Stromal cell of bone marrow (primary cell): ENCODE measurements at places on chromosomes 3 and 15.

- DNase-seq: no peak
Observed at GRCh38 chr15:62684123-62684808, 358.3 kb upstream of the TPM1 start.

GRCh38 chr3:113312416-113312815 lies 101.1 kb downstream of the BOC start:
- DNase-seq: no peak

GRCh38 chr3:73538486-73538885 lies 86.3 kb downstream of the PDZRN3 start:
- no peak for DNase-seq

- DNase-seq: no peak
Observed at GRCh38 chr15:66875588-66876420, 173.8 kb downstream of the SMAD6 start.

GRCh38 chr3:189233225-189233858 lies 61.6 kb downstream of the TPRG1 start:
- peak; percentile 71 for DNase-seq

GRCh38 chr3:29335943-29336342 lies 55.1 kb downstream of the RBMS3 start:
- no peak for DNase-seq

DNA sequence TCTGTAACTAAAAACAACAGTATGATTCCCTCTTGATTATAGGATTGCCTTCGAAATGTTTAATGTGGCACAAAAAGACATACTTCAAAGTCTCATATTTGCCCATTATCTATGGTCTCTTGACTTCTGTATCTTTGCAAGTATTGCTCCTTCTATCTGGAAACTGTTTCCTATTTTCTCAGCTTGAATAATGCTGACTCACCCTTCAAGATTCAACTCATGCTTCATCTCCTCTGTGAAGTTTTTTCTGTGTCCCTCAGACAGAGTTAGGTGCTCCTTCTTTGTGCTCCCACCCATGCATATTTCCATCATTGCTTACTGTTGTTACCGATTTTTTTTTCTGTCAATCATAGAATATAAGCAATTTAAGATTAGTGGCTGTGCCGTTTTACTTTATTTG lies 192.8 kb upstream of the ROBO1 start:
- DNase-seq: no peak

DNA sequence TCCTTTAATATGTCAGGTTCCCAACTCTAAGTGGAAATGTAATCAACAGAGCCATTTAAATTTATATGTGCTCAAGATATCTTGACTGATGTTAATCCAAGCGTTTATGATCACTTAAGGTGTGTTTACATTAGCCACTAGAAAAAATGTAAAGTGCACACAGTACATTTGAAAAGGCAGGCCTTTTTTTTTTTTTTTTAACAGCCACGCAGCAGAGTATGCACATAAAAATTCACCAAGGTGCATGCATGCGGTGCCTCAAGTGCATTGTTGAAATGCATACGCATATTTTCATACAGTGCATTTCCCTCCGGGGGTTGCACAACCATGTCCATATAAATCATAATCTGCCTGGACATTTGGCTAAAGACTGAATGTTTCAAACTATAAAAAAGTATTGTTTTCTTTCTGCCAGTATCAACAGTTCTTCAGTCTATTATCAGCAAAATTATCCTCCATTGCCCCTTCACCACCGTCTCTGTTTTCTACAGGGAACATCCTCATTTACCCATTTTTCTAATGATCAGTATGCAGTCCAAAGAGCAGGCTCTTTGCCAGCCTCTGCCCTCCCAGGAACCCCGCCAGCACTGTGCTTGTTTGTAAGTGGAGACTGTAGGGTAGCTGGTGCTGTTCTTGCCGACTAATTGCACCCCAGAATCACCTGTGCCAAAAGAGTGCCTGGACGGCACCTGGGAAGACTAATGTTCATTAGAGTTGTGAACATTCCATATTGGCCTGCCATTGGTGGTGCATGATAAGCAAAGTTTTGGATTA lies 611.2 kb upstream of the CFAP20DC start:
- no peak for DNase-seq

DNA sequence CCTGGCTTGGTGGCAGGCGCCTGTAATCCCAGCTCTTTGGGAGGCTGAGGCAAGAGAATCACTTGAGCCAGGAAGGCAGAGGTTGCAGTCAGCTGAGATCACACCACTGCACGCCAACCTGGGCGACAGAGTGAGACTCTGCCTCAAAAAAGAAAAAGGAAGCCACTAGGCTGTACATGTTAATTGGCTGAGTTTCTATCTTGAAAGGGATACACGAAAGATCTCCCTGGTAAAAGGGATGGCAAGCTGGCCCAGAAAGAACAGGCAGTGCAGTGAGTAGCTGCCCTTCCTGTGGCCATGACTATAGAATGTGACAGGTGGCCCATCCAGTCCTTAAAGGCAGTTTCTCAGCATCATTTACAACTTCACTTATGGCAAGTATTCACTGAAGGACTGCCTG lies 12.3 kb downstream of the LRIG1 start:
- no peak for DNase-seq

DNA sequence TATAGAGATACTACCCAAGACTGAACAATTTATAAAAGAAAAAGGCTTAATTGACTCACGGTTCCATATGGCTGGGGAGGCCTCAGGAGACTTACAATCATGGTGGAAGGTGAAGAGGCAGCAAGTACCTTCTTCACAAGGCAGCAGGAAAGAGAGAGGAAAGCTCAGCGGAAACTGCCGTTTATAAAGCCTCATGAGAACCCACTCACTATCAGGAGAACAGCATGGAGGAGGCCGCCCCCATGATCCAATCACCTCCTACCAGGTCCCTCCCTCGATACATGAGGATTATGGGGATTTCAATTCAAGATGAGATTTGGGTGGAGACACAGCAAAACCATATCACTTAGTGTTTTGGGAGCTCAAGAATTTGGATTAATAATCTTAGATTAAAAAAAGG lies 240.2 kb downstream of the UACA start:
- DNase-seq: no peak

DNA sequence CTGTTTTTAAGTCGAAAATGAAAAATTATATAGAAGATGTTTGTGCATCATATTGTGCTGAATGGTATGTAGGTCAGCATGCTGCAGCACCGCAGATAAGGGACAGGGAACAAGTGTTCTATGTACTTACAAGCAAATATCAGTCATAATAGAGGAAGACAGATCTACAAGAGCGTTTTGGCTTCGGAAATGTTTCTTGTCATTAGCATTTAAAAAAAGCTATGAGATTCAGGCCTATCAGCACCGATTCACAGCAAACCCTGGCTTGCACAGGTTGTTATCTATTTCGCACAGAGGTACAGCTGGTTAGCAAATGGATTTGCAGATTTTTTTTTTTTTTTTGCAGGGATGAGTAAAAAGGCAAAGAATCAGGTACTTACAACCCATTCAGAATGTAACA lies 204.2 kb upstream of the TBC1D5 start:
- no peak for DNase-seq

DNA sequence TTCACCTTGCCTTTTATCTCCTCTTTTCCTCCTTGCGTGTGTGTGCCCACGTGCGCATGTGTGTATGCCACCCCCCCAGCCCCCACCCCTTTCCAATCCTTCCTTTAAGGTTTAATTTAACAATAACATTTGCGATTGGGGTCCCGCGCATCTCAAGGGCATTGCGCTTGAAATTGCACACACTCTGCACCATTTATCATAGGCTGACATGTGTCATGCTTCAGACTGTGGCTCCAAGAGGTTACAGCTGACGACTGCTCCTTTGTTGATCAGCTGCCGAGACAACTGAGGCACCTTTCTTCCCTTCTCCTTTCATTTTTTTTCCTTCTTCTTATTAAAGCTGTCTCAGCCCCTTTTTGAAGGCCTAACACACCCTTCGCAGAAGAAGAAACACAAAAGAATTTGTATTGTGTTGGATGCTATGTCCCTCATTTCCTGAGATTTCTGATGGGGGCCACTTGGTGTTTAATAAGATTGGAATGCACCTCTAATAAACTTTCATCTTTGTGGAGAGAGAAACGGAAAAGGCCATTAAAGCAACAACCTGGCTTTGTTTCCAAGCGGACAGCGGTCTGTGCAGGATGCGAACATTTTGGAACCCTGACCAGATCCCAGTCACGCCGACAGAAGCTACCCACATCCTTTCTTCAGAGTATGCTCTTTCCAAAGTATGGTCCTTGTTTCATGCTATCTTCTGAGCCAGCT lies 470.1 kb downstream of the MCTP2 start:
- no peak for DNase-seq

- no peak for DNase-seq
Observed at GRCh38 chr3:28114893-28115292, 126.5 kb upstream of the CMC1 start.

DNA sequence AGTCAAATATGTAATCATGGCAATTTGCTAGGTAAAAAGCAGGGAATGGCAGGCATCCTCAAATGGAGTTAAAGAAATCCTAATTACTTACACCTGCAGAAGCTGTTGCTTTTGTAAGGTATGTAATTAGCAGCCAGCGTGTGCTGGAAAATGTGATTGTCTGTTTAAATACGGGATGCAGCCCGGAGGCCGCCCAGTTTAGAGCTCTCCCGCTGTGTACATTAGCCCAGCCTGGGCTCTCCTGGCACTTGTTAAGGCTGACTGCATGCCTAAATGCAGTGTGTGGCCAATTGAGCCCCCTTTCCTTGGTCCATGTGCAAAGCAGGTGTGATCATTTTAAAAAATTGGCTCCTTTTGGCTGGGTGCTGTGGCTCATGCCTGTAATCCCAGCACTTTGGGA lies 9.0 kb downstream of the DPH3 start:
- no peak for DNase-seq

DNA sequence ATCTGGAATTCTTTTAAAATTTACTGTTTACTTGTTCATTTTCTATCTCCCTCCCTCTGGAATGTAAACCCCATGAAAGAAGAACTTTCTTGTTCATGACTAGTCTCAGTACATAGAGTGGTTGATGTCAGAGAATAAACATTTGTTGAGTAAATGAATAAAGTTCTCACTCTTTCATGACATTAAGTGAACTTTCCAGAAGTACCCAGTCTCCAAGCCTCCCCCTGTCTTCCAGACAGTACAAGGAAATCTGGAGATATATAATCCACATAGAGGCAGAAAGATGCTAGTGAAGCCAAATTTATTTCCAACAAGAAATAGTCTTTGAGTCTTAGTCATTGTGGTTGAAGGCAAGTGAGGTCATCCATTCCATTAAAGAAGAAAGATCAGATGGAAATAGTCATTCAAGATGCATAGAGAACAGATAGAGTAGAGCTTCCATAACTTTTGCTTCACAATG lies 71.5 kb upstream of the GALNT15 start:
- DNase-seq: peak; percentile 87

DNA sequence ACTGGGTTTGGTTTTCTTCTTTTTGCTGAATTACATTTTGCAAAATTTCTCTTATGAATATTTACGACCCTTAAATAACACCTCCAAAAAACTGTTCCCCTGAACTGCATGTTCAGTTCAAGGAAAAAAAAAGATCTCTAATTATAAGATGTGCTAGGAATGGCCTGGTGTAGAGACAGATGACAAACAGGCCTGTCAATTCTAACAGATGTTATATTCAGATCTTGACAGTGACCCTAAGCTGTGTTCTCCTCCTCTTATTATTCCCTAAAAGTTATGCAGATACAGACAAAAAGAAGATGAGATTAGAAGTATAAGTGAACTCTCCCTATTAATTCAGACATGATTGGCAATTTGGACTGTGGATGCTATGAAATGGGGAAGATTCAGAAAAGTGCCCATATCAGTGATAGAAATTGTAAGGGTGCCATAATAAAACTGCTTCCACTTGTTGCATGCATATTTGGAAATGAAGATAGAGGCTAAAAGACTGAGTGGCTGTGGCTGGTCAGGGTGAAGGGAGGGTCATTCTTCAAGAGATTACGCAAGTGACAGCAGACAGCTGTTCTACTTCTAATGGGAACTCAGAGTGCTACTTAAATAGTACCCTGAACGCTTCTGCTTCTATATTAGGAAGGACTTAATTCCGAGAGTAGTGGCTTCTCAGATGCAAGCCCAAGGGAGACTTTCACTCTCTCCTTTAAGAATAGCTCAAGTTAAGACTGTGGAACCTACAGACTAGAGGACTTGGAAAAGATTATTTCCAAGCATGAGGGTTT lies 75.5 kb downstream of the ADAMTS9 start:
- DNase-seq: peak; percentile 5

- DNase-seq: no peak
Observed at GRCh38 chr15:44243141-44243540, 45.4 kb upstream of the GOLM2 start.

GRCh38 chr15:72614810-72615532 lies 39.5 kb upstream of the GOLGA6B start:
- no peak for DNase-seq

DNA sequence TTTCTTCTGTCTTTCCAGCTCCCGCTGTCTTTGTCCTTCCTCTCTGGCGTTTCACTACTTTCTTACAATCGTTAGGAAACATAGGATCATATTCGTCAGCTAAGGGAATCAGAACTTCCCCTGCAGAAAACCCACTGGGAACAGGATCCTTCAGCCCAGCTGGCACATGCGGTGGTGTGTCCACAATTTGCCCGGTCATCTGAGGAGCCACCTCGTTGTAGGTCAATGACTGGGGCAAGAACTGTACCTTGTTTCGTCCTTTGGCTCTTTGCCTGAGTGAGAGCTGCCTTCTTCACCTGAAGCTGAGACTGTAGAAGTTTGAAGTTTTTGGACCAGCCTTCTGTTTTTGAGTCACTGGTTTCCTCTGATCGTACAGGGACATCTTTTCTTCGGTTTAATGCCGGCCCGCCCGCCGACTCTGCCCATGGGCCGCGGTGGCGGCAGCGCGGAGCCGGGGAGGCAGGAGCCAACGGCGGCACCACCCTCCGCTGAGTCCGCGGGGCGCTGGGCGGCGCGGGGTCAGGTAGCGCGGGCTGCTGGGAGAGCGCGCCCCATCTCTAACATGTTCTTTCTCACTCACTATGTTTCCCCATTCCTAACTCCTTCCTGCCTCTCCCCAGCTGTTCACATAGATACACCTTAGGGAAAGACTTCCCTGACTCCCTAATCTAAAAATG lies 214.1 kb upstream of the NANOGP8 start:
- no peak for DNase-seq

DNA sequence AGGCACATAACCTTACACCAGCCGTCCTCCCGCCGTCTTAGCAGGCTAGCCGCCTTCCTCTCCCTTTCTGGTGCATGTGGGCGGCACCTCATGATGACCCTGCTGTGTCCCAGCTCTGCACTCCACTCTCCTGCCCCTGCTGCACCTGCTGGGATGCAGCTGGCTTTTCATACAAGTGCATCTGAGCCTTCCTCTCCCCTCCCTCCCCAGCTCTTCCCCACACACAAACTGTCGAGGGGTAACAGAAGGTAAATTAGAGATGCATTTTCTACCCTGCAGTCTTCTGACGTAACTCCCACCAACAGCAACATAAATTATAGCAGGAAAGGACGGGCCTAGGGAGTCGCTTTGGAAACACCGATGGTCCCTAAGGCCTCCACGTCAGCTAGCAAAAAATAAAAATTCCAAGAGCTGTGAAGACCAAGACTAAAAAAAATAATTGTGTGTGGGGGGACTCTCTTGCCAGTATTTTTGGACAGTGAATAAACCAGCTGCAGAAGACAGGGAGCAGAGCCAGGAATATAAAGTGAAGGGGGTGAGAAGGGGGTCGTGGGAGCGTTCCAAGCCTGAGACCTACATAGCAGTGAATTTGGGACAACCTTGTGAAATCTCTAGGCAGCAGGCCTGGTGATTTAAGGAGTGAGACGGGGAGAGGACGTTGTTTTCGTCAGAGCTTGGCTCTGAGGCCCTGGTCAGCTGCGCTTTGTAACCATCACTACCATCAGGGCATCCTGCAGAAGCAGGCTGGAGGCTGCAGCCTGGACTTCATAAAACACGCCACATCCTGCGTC lies 216.2 kb downstream of the ADAMTS17 start:
- DNase-seq: no peak
